CD8-positive, alpha-beta memory T cell (primary cell): ENCODE measurements at places on chromosomes 7 and 10. TPM values are rescaled to one million over a fixed set of nuclear protein-coding genes. Genes with fewer than 3 reads are reported as not detected.
A peak's percentile ranks its signal among the peaks of the same experiment; 100 is the strongest.

The CALML5 gene
- not detected for total RNA-seq

The ITGB8 gene
- total RNA-seq, result 0.11 TPM

The BUB3 gene
- 255 TPM for total RNA-seq

The SFR1 gene
- total RNA-seq, result 13.6 TPM

The PDK4 gene
- 0.74 TPM for total RNA-seq

The AKAP9 gene
- total RNA-seq, result 34.9 TPM

The UFSP1 gene
- 3.1 TPM for total RNA-seq

The ARMC10 gene
- total RNA-seq, result 57.3 TPM

DNA sequence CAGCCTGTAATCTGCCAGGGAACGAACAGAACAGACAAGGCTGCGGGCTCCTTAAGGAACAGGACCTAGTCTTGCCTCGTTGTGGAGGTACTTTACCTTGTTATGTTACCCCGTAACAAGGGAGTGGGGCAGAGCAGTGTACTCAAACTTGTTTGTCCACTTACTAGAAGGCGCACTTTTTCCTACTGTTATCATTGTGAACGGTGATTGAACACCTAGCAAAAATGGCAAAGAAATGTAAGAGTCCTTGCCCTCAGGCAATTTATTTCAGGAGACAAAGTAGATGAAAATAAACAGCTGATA lies 620 bp upstream of the IMPDH1 start:
- peak overlapping the region; percentile 94 for H3K4me3 ChIP-seq
- peaks cover 27% of the 10 kb centered on the region for H3K4me1 ChIP-seq
- no peak for DNase-seq
- no peaks in the 10 kb centered on the region for H3K36me3 ChIP-seq
- peak overlapping the region; percentile 75 for H3K27ac ChIP-seq

DNA sequence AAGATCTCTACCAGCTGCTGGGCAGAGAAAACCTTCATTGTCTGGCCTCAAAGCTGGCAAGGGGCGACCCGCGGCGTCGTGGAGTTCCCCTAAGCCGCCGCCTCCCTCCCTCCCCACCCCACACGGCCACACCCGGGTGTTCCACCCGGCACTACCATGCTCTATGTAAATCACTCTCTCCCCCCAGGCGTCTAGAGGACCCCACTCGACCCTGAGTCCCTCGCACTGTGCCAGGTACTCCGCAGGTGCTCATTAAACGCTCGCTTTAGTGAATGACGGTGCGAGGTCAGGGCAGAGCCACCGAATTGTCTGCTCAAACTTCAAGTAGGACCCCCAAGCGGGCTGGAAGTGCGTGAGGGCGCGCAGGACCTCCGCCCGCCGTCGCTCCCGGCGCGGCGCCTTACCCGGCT lies 628 bp downstream of the PARP12 start:
- peak; percentile 50 for DNase-seq
- peak overlapping the region; percentile 81 for H3K27ac ChIP-seq
- peaks cover 40% of the 10 kb centered on the region for H3K4me1 ChIP-seq
- peak overlapping the region; percentile 85 for H3K4me3 ChIP-seq
- no peaks in the 10 kb centered on the region for H3K36me3 ChIP-seq

- H3K4me3 ChIP-seq, result no peak overlapping the region
- no peak for DNase-seq
- H3K27me3 ChIP-seq, result no peaks in the 10 kb centered on the region
- no peaks in the 10 kb centered on the region for H3K36me3 ChIP-seq
These were observed 5.5 kb upstream of the GNAT3 start for GRCh38 chr7:80517282-80517747.

DNA sequence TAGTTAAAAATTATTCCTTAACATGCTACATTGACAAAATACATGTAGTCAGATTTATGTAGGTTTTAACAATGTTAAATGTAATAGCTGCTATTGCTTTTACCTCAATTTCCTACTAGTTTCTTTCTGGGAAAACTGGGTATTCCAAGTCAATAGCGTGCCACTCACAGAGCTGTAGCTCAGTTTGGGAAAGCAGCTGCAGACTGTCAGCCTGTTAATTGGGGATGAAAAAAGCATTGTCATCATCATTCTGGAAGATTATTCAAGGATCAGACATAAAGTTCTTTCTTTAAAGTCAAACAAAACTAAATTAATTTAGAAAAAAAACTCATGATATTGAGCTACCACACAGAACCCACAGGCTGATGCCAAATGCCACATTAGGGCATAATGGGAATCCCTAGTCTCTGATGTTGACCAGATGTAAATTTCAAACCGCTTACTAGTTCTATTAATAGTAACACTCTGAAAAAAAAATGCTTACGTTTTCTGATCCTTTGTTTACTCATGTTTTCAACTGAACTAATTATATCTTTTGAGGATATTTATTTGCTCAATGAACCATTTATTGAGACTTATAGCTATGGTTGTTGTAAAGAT lies 19.6 kb upstream of the AGMO start:
- no peaks in the 10 kb centered on the region for H3K4me1 ChIP-seq
- DNase-seq, result no peak
- no peak overlapping the region for H3K27ac ChIP-seq
- H3K36me3 ChIP-seq, result no peaks in the 10 kb centered on the region

- H3K36me3 ChIP-seq, result no peaks in the 10 kb centered on the region
- H3K4me1 ChIP-seq, result no peaks in the 10 kb centered on the region
- DNase-seq, result no peak
- H3K4me3 ChIP-seq, result no peak overlapping the region
- H3K27ac ChIP-seq, result no peak overlapping the region
- H3K27me3 ChIP-seq, result no peaks in the 10 kb centered on the region
These were observed 112.1 kb downstream of the ACTR3B start for GRCh38 chr7:152871678-152872060.

- peaks cover 21% of the 10 kb centered on the region for H3K36me3 ChIP-seq
- no peaks in the 10 kb centered on the region for H3K27me3 ChIP-seq
- no peak overlapping the region for H3K27ac ChIP-seq
These were observed 51.9 kb downstream of the MTPN start for GRCh38 chr7:135925210-135925609.

- H3K4me1 ChIP-seq, result no peaks in the 10 kb centered on the region
- H3K27me3 ChIP-seq, result peaks cover 8% of the 10 kb centered on the region
- H3K36me3 ChIP-seq, result no peaks in the 10 kb centered on the region
These were observed 76.1 kb upstream of the CPXM2 start for GRCh38 chr10:123967626-123968243.

- no peak overlapping the region for H3K27ac ChIP-seq
- peaks cover 54% of the 10 kb centered on the region for H3K4me1 ChIP-seq
- H3K27me3 ChIP-seq, result no peaks in the 10 kb centered on the region
- peak; percentile 75 for DNase-seq
- H3K4me3 ChIP-seq, result no peak overlapping the region
- no peaks in the 10 kb centered on the region for H3K36me3 ChIP-seq
These were observed 21.5 kb downstream of the C10orf105 start for GRCh38 chr10:71697938-71698709.

- H3K27ac ChIP-seq, result no peak overlapping the region
- DNase-seq, result no peak
- peaks cover 52% of the 10 kb centered on the region for H3K4me1 ChIP-seq
- H3K27me3 ChIP-seq, result no peaks in the 10 kb centered on the region
These were observed 29.7 kb downstream of the CCDC6 start for GRCh38 chr10:59876695-59877094.

DNA sequence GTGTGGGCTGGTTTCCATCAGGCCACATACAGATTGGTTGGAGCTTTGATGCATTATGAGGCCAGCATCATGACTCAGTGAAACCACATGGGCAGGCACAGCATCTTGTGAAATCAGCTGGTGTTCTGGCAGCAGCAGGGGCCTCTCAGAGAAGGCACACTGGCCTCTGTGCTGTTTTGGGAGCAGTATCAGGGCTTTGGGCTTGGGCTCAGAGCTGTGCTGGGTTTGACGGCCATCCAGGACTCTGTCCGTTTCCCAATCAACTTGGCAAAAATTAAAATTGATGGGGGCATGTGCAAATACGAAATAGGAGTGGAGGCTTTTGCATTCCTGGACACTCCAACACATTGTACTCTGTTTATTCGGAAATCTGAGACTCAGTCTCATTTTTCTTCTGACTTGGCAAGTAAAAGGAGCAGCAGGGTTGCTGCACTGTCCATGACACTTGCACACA lies 190.9 kb downstream of the BMPER start:
- H3K4me1 ChIP-seq, result no peaks in the 10 kb centered on the region
- no peaks in the 10 kb centered on the region for H3K27me3 ChIP-seq
- H3K36me3 ChIP-seq, result no peaks in the 10 kb centered on the region

DNA sequence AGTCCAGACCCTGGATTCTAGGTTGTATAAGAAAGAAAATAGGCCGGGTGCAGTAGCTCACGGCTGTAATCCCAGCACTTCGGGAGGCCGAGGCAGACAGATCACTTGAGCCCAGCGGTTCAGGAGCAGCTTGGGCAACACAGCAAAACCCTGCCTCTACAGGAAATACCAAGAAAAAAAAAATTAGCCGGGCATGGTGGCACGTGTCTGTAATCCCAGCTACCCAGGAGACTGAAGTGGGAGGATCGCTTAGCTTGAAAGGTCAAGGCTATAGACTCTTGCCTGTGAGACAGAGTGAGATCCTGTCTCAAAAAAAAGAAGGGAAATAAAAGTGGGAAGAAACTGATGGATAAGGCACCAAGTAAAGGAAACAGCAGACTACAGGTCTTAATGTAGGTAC lies 287.9 kb upstream of the KLF14 start:
- H3K4me3 ChIP-seq, result peak overlapping the region; percentile 24
- no peak overlapping the region for H3K27ac ChIP-seq
- no peak for DNase-seq

- no peak overlapping the region for H3K27ac ChIP-seq
- no peaks in the 10 kb centered on the region for H3K4me1 ChIP-seq
- H3K27me3 ChIP-seq, result peaks cover 8% of the 10 kb centered on the region
- DNase-seq, result no peak
These were observed 26.1 kb downstream of the IFIT5 start for GRCh38 chr10:89440226-89441009.

- no peak within 1 kb of the TSS for H3K27ac ChIP-seq
- no peaks in the 10 kb centered on the region for H3K4me1 ChIP-seq
- H3K27me3 ChIP-seq, result peaks cover 5% of the 10 kb centered on the region
- DNase-seq, result no peak
- H3K36me3 ChIP-seq, result no peaks in the 10 kb centered on the region
These were observed at the start of gene FRMD4A for GRCh38 chr10:14330388-14331061. Gene FRMD4A (minus strand): TSS chr10:14330924.

GRCh38 chr10:13143766-13144165 lies 17.6 kb upstream of the MCM10 start:
- no peak overlapping the region for H3K27ac ChIP-seq
- DNase-seq, result no peak
- no peaks in the 10 kb centered on the region for H3K4me1 ChIP-seq
- H3K36me3 ChIP-seq, result peaks cover 13% of the 10 kb centered on the region
- no peak overlapping the region for H3K4me3 ChIP-seq

GRCh38 chr7:55574051-55574717 lies 1.9 kb upstream of the VOPP1 start:
- H3K27me3 ChIP-seq, result no peaks in the 10 kb centered on the region
- H3K4me3 ChIP-seq, result peak overlapping the region; percentile 10
- H3K4me1 ChIP-seq, result peaks cover 39% of the 10 kb centered on the region
- no peak for DNase-seq

- H3K36me3 ChIP-seq, result peaks cover 8% of the 10 kb centered on the region
- peak overlapping the region; percentile 91 for H3K27ac ChIP-seq
- H3K4me1 ChIP-seq, result peaks cover 31% of the 10 kb centered on the region
These were observed 756 bp upstream of the SEC24C start for GRCh38 chr10:73743327-73743904.

- H3K27me3 ChIP-seq, result no peaks in the 10 kb centered on the region
- no peak overlapping the region for H3K4me3 ChIP-seq
- DNase-seq, result no peak
- no peaks in the 10 kb centered on the region for H3K36me3 ChIP-seq
- no peak overlapping the region for H3K27ac ChIP-seq
- no peaks in the 10 kb centered on the region for H3K4me1 ChIP-seq
These were observed 7.5 kb upstream of the ARHGAP12 start for GRCh38 chr10:31936086-31936485.
